ENCODE measurements at places on chromosomes 3 and 15. TPM values are rescaled to one million over a fixed set of nuclear protein-coding genes. Genes with fewer than 3 reads are reported as not detected.

The GOLGA8T gene
- total RNA-seq, result not detected

The COL6A5 gene
- total RNA-seq, result not detected

The XIRP1 gene
- 0.91 TPM for total RNA-seq

The LMAN1L gene
- not detected for total RNA-seq

The HHATL gene
- total RNA-seq, result not detected

The UBE2Q2 gene
- 30.8 TPM for total RNA-seq

Data from SJCRH30 (cell line).